ENCODE measurements at places on chromosomes 12 and 14.

- DNase-seq, result no peak
Measured at GRCh38 chr12:59499774-59500173, 96.1 kb upstream of the SLC16A7 start.

- DNase-seq, result peak; percentile 64
Measured at GRCh38 chr14:60652674-60653651, 3.7 kb upstream of the SIX1 start.

GRCh38 chr12:44930972-44931600, 55.0 kb upstream of the NELL2 start:
- peak; percentile 94 for DNase-seq

DNA sequence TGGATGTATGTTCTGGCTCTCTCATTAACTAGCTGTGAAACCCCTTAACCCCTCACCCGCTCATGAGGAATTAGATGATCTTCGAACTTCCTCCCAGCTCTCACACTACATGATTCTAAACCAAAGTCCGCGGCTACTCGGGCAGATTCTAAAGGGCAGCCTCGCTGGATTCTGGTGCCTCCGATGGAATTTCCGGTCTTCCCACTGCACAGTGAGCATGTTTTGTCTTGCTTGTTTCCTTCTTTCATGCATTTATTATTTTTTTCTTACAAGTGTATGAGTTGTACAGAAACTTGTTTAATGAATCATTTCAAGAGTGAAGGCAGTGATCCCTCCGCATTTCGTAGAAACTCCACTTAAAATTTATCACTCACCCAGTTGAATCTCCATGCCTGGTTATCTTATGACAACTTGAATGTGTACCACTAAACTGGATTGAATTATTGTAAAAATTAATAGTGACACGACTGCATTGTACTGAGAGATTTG, 4.5 kb upstream of the HCAR3 start:
- DNase-seq, result no peak

GRCh38 chr12:76375939-76376338, 27.7 kb upstream of the BBS10 start:
- no peak for DNase-seq

GRCh38 chr12:117127933-117128823, 29.0 kb upstream of the TESC start:
- no peak for DNase-seq

DNA sequence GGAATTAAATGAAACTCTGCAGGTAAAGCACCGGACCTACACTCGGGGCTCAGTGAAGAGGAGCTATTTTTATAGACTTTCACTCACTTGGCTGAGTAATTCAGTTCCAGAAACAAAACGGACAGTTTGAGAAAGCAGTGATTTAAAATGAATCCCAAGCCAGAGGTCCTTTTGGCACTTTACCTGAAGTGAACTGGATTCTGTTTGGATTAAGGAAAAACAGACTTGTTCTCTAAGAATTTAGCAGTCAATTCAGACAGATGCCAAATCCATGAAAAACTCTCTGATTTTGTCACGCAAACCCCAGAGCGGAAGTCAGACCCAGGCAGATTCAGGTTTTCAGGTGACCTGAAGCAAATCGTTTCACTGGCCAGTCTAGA, 4.9 kb upstream of the VASH1 start:
- DNase-seq, result peak; percentile 1

GRCh38 chr12:122123051-122123760, 44.6 kb downstream of the MLXIP start:
- DNase-seq, result peak; percentile 89

DNA sequence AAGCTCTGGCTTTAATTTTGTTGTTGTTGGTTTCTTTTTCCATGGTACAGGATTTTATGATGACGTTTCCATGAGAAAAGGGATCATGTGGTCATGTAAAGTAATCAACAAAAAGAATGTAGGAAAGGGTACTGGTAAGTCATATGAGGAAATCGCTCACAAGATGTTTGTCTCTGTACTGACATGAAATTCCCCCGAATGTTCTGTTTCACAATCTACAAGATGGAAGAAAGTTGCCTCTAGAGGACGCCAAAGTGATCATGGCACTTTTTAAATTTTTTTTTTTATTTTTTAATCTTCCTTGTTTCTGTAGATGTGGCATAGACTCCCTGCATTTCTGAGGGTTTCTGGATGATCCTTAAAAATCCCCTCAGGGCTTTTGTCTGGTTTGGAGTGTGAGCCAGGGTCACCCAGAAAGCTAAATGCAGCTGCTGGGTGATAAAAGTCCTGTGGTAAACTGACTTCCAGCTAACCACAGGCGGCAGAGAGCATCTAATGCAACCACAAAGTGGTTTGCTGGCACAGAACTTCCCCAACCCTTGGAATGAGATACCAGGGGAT, 393.5 kb downstream of the CCDC91 start:
- DNase-seq, result no peak

DNA sequence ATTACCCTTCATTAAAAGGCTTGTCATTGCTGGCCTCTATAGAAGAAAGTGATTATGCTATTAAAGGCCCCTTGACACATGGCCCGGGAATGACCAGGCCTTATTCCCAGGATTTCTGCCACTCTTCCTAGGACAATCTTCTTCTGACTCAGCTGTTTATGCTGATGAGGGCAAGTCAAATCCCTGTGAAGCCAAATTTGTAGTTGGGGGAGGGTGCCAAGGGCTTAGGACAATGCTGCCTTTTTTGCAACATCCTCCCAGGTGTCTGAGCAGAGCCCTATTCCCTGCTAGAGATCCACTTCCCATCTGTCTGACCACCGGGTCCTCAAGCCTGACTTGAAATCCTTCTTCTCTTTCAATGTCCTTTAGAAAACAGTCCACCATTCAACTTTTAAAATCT, 230.7 kb upstream of the SRRM4 start:
- no peak for DNase-seq

GRCh38 chr12:65152596-65152995, 16.8 kb upstream of the LEMD3 start:
- DNase-seq, result no peak

- no peak for DNase-seq
Measured at GRCh38 chr14:92308716-92309115, 14.2 kb upstream of the SLC24A4 start.

GRCh38 chr14:78933166-78933565, 763.0 kb downstream of the NRXN3 start:
- no peak for DNase-seq

DNA sequence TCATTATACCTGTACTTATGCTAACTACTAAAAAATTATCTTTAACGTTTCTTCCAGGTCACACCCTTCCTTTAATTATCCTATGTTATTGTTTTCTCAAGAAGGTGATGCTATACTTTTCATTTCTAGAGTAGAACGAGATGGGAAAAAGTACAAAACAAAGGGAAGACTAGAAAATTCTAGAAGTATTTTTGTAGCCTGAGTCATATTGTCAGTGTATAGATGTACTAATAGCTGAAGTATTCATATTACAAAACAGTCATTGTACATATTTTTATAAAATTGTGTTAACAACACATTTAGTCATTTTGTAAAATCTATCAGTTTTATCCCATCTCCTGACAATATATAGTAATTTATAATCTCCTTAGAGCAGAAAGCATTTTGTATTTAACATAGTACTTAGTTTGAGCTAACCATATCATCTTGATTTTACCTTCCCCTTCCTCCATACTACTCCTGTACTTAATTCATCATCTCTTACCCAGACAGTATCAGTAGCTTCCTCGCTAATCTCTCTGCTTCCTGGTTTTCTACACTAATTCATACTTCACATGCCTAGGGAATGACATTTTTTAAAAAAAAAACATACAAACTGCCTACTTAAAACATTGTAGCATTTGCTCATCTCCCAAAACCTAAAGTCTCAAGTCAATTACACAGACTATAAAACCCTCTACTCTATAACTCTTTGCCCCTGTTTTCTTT, 920.9 kb downstream of the RPS29 start:
- no peak for DNase-seq

DNA sequence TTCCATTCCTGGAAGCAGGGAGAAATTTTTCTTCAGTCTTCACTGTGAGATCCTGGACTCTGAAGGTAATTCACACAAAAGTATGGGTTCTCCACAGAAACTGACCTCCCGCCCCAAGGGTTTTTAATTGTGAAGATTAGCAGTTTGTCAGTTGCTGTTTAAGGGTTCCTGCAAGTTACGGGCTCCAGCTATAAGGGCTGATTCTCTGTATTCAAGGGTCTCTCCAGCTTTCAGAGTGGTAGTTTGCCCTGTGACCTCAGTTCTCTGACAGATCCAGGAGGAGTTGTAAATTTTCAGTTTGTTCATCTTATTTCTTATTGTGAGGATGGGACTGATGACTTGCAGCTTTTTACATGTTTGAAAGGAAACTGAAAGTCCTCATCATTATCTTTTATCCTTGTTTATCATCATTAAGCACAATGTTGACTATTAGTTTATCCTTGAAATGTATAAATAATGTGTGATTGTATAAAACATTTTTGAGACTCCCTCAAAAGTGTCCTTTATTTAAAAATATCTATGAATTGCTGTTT, 110.9 kb downstream of the SCAF11 start:
- DNase-seq, result no peak

DNA sequence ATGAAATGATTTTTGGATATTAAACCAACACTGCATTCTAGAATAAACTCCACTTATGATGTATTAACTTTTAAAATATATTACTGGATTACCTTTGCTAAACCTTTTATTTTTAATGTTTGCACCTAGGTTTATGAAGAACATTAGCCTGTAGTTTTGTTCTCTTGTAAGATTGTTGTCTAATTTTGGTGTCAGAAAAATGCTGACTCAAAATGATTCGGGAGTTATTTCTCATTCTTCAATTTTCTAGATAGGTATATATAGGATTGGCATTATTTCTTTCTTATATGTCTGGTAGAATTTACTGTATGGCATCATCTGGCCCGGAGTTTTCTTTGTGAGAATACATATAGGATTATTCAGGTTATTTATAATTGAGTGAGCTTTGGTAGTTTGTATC, 54.6 kb downstream of the MAP4K5 start:
- DNase-seq, result no peak

DNA sequence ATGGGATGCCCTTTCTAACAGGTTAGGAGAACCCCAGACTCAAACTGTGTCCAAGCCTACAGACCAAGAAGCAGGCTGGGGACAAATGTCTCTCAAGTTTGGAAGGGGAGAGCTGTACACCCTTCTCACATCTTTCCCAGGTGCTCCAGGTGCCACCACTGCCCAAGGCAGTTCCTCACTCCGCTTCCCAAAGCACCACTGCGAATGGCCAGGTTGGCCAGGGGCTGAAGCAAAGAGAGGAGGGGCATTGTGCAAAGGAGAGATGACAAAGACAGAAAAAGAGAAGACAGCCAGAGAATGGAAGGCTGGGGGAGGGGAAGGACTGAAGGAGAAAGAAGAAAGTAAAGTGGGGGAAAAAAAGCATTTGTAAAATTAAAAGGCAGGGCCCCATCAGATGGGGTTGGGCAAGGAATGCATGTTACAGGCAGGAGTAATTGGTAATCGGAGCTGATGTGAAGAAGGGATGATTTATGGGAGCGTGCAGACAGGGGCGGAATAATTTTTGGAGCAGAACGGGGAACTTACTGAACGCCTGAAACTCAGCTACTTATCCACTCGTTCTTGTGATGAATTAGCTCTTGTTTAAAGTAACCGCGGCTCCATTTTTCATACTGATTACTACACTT, 165.8 kb downstream of the ESRRB start:
- no peak for DNase-seq

DNA sequence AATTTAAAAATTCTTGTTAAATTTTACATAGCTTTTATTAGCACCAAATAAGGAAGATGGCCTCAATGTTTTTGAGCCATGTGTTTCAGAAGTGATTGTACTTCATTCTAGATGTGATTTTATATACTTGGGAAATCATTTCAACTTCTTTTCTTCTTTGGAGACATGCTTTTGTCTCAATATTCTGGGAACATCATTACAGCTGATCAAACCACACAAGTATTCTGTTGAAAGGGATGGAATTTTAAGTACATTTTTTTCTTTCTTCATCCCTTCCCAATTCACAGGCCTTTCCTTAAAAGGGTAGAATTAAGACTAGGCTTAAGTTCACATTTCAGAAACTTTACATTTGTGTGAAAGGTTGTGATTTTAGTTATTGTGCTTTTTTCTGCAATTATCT, 66.4 kb downstream of the PAPOLA start:
- DNase-seq, result no peak

- peak; percentile 51 for DNase-seq
Measured at GRCh38 chr14:36454599-36455240, 65.3 kb downstream of the NKX2-1 start.

GRCh38 chr14:57634335-57634734, 140.7 kb upstream of the CCDC198 start:
- no peak for DNase-seq

DNA sequence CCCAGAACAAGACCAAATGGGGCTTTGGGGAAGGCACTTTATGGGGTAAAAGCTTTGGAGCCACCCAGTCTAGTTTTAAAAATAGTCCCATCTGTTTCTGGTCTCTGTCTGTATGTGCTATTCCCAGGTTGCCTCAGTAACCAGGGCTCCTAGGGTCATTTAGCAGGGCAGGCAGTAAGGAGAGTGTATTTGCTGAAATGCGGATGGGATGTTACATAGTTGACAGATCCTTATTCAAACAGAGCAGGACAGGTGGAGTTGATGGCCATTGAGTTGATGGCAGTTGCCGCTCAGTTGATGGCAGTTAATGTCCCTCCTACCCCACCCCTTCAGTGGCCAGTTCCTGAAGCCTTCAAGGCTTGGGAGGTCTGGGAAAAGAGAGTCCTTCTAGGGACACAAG, 4.6 kb downstream of the ZC3H10 start:
- no peak for DNase-seq

DNA sequence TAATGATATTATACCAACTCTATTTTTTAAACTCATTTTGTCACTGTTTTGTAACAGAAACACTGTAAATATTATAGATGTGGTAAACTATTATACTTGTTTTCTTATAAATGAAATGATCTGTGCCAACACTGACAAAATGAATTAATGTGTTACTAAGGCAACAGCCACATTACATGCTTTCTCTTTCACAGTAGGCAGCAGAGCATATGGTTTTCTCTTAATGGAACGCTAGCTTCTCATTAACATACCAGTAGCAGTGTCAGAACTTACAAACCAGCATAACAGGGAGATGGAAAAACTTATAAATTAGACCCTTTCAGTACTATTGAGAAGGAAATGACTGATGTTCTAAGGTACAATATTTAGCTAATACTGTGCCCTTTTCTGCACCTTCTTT, 398.8 kb downstream of the PRKD1 start:
- no peak for DNase-seq

DNA sequence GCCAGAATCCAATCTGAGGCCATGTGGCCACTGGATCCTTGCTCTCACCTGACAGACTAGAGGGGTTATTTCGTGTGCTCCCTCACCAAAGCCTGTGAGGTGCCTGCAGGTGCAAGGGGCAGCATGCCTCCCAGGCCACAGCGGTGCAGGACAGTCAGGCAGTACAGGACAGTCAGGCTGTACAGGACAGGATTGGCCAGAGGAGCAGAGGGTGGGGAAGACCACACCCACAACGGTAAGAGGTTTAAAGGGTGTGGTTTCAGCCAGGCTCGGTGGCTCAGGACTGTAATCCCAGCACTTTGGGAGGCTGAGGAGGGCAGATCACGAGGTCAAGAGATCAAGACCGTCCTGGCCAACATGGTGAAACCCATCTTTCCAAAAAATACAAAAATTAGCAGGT, 3.1 kb upstream of the BRF1 start:
- DNase-seq, result no peak

- DNase-seq, result no peak
Measured at GRCh38 chr14:67045440-67045839, 143.8 kb upstream of the GARIN2 start.
